ENCODE measurements at places on chromosomes 6 and 20.

- DNase-seq, result no peak
Observed at GRCh38 chr20:63395723-63396122, 34.6 kb upstream of the CHRNA4 start.

- DNase-seq, result no peak
Observed at GRCh38 chr6:131027326-131027725, 35.7 kb downstream of the EPB41L2 start.

DNA sequence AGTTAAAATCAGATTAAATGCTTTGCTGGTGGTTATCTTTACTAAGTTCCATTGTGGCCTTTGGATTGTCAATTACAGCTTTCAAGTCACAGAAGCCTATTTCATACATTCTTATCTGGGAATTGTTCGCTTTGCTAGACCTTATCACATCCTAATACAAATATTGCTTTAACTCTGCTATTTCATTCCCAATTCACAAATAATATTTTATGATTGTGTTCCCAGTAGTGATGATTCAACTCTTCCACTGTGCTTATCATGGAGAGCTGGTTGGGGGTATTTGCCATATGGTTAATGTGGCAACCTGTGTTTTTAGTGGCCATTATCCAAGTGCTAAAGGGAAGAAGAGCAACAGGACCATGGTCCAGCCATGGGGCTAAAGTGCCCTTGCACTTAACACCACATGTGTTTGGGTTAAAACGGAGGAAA, 72.9 kb upstream of the GLP1R start:
- no peak for DNase-seq

GRCh38 chr20:13851279-13851678, 66.5 kb downstream of the NDUFAF5 start:
- no peak for DNase-seq

DNA sequence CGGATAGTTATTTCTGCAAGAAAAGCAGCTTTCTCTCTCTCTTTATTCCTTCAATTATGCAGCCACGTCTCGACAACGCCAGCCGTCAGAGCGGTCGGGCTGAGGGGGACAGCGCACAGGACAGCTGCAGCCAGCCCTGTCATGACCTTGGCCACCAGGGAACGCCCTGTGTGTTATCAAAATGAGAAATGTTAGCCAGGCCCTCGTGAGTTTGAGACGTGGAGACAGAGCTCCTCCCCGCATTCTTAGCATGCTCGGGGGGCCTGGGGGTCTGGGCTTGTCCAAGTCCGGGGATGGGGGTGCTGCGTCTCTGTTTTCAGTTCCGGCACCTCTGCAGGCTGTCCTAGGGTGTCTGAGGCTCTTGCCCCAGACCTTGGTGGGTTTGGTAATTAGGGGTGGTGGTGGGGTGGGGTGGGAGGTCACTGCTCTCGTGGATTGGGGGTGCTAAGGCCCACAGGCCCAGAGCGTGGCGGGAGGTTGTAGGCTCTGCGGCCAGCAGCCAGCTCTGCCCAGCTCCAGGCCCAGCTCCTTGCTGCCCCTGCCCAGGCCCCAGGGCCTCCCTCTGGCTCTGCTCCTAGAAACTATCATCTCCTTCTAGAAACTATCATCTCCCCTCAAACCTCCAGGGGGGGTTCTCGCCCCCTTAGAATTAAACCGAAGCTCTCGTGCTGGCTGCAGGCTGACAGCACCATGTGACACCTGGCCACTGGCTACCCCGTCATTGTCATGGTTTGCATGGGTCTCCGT, 54.3 kb upstream of the GATA5 start:
- no peak for DNase-seq

- DNase-seq, result no peak
Observed at GRCh38 chr6:44078827-44079671, 48.2 kb downstream of the MRPL14 start.

GRCh38 chr20:53161473-53161872, 189.3 kb downstream of the TSHZ2 start:
- no peak for DNase-seq

- no peak for DNase-seq
Observed at GRCh38 chr20:51800060-51800871, 2.1 kb downstream of the SALL4 start.

DNA sequence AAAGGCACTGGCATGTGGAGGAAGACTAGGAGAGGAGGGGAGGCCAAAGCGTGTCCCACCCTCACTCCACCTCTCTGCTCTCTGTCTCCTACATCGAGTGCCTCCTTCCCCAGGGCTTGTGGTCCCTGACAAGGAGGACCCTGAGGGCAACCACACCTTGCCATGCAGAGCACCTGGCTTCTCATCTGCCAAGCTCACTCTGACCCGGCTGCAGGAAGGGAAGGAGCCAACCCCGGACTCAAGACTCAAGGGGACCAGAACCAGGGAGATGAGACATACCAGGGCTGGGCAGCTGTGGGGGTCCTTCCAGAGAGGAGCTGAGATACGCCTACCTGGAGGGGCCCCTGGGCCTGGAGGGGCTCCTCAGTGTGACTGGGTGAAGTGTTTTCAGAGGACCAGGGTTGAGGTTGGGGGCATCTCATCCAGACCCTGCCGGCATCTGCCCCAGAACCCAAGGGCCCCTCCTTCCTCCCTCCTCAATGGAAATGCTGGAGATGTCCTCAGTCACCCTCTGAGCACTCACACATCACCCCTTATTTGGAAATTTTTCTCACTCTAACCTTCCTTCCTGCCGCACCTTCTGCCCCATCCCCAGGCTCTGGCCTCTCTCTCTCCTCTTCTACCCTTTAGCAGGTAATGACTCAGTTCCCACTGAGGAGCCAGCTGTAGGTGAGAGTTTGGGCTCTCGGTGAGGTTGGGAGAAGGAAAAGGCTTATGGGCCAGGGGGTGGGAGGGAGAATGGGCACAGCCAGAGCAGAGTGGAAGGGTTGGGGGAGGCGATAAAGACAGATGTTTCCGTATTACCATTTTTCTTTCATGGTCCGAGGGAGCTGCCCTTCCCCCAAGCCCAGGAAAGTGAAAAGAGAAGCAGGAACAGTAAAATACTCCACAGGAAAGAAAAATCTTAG, 32.0 kb upstream of the POU5F1 start:
- DNase-seq, result no peak

DNA sequence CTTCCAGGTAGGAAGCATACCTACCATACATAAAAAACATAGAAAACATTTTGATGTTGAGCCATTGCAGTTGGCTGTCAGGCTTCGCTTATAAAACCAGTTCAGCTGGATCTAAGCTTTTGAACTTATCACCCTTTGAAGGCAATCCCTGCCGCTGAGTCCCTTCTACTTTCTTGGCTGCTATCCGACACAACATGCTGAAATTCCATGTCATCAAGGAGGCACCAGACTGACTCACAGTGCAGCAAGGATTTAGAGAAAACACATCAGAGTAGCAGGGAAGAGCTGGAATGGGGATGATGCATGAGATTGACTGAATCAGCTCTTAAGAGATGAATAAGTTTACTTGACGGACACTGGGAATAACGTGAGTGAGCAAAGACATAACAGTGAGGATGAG, 135.0 kb upstream of the MAN1A1 start:
- no peak for DNase-seq

Data from glomerular endothelial cell (primary cell).